ENCODE measurements at places on chromosomes 16 and 17.

DNA sequence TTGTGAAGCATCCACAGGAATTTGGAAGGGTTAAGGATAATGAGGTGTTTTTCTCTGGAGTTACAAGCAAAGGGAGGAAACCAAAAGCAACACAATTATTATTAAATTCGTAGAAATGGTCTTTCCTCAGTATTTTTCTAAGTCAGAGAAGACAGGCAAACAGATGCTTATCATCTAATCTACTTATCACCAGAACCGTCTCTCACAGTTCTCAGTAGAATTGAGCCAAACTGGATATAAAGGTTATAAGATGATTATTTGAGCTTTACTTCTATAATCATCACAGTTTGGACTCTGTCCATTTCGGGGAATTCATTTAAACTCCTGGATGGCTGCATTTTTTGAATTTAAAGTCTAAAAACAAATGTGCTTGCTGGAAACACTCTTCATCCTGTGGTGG, 245.0 kb downstream of the KCNJ2 start:
- DNase-seq = no peak

DNA sequence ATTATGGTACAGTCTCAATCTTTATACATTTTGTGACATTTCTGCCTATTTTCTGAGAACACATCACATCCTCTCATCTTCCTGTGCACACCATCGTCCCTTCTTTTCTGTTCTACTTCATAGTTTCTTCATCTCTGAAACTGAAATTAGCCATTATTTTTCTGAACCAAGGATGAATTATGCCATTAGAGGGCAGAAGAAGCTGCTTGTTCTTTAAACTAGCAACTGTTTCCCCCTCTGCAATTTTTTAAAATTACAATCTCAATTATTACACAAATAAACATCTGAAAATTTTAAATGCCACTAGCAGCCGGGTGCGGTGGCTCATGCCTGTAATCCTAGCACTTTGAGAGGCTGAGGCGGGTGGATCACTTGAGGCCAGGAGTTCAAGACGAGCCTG, 41.3 kb downstream of the RBBP6 start:
- peak; percentile 49 for DNase-seq

DNA sequence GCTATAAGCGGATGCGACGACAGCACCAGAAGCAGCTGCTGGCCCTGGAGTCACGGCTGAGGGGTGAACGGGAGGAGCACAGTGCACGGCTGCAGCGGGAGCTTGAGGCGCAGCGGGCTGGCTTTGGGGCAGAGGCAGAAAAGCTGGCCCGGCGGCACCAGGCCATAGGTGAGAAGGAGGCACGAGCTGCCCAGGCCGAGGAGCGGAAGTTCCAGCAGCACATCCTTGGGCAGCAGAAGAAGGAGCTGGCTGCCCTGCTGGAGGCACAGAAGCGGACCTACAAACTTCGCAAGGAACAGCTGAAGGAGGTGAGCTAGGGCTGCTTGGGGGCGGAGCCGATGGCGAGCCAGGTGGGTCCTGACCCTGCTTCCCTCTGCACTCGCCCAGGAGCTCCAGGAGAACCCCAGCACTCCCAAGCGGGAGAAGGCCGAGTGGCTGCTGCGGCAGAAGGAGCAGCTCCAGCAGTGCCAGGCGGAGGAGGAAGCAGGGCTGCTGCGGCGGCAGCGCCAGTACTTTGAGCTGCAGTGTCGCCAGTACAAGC, 10.1 kb downstream of the HIRIP3 start:
- no peak for DNase-seq

GRCh38 chr16:1163567-1164055, 10.7 kb downstream of the CACNA1H start:
- DNase-seq = peak; percentile 39

- DNase-seq = no peak
These were observed 15.1 kb upstream of the MAP2K3 start for GRCh38 chr17:21269394-21269793.

GRCh38 chr17:73555199-73555960, 88.9 kb downstream of the SDK2 start:
- DNase-seq = no peak

- DNase-seq = no peak
These were observed 8.1 kb downstream of the NDE1 start for GRCh38 chr16:15658149-15658548.

DNA sequence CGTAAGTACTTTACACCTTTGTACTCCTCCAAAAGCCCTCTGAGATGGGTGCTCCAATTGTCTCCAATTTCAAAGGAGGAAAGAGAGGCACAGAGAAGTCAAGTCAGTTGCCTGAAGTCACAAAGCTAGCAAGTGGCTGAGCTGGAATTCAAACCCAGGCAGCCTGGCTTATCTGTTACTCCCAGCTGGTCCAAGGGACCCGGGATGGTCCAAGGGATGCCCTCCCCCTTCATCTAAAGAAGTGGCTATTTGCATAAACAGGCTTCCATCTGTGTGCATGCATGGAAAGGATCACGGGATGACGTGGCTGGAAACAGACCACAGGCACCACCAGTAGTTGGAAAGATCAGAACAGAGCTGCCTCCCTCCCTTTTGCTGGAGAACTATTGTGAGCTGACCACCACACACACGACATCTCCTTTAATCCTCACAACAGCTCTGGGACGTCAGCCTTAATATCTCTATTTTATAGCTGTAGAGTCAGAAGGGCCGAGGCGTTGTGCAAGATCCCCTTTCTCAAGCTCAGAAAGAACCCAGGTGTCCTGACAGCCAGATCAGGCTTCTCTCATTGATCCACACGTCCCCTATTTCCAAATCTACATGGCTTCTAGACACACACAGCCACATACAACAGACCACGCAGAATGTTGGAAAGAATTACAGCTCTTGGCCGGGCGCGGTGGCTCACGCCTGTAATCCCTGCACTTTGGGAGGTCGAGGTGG, 10.9 kb upstream of the COL1A1 start:
- DNase-seq = peak; percentile 72

GRCh38 chr17:21289902-21290571, 5.5 kb downstream of the MAP2K3 start:
- DNase-seq = no peak

DNA sequence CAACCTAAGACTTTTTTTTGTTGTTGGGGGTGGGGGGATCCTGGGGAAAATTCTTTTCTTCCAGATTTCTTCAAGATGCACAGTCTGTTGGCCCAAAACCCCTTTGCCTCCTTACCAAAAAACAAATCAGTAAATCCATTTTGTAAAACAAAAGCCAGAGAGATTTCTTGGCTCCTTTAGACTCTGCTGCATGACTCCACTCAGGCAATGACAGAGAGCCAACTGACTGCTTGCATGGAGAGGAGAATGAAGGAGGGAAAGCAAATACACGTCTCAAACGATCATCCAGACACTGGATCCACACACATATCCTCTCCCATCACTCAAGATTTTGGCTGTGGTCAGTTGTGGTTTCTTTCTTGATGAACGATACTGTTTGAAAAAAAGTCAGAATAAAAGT, 13.8 kb downstream of the COPRS start:
- DNase-seq = no peak

Measured in astrocyte of the spinal cord (primary cell).